Islet precursor cell (in vitro differentiated cells): ENCODE measurements at places on chromosomes 13 and 19.

DNA sequence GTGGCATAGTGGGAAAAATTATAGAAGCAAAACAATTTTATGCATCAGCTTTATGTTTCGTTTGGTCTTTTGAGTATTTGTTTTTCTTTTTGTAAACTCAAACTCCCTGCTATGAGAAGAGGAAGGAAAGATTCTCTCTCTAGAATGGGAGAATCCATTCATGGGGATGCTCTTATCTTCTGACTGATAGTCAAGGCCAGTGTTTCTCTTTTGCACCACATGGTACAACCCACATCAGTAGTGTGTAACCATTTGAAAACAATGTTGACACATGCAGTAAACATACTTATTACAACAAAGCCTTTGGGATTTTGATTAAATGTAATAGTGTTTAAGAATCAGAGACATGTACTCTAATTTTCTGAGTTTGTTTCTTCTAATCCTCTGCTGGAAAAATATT is 490.5 kb downstream of the MYO16 start:
- no peak for DNase-seq

GRCh38 chr13:49213997-49214916 is 5.9 kb upstream of the MLNR start:
- DNase-seq = no peak

DNA sequence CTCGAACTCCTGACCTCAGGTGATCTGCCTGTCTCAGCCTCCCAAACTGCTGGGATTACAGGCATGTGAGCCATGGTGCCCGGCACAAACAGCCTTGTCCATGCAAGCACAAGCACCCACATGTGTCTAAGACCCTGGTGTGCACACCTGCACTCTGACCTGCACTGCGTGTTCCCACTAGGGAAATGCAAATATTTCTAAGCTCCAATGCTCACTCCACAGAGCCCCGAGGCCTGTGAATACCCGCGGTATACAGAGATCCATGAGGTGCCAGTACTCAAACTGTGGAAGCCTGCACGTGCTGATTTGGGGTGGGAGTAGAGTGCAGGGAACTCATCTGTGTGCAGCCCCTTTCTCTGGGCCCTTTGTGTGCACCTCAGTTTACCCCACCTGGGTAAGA is 14.7 kb downstream of the GADD45B start:
- DNase-seq = no peak

- DNase-seq = no peak
These were observed 121.6 kb upstream of the KL start for GRCh38 chr13:32894589-32895001.

DNA sequence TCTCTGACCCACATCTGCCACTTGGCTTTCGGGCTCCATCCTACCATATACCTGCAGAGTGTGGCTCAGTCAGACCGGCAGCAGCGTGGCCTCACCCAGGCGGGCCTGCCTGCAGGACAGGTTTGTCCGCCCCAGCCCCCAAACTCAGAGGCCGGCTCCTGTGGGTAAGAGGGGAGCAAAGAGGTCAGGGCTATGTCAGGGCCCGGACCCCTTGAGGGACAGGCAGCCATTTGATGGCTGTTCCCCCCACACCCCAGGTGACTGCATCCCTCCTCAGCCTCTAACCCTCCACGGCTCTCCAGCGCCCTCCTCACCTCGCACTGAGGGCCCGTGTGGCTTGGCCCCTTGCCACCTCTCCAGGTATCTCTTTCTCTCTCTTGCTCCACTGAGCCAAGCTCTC is 12.3 kb upstream of the ZBTB32 start:
- DNase-seq = no peak

GRCh38 chr19:52473655-52474350 is 20.4 kb downstream of the ZNF578 start:
- no peak for DNase-seq

DNA sequence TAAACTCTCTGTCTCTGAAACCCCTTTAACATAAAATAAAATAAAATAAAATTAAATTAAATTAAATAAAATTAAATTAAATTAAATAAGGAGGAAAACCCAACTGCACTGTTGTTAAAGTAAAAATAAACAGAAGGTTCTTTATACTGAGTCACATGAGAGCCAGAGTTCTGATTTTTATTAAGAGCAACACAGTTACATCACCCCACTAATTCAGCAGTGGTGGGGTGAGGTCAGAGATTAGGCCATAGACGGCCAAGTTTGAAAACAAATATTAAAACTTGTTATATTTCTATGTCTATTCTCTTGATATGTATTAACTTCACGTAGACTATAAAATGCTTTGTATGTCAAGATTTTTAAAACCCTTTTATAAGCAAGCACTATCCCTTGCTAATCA is 59.5 kb downstream of the MYCBP2 start:
- DNase-seq = no peak

DNA sequence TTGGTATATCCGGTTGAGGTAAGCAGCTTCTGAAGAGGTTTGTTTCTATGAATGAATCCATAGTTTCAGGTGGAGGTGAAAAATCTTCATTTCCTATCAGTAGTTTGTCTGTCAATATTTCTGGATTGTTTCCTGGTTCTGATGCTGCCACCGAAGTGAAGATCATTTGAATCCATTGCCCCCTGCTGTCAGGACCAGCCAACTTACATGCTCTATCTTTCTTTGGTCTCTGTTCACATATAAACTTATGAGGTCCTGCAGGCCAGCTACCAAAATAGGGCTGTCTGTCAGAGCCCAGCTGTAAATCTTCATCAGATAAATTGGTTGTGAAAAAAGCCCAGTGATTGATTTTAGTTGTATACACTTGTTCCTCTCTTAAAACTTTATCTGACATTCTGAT is 15.2 kb upstream of the N4BP2L1 start:
- no peak for DNase-seq

DNA sequence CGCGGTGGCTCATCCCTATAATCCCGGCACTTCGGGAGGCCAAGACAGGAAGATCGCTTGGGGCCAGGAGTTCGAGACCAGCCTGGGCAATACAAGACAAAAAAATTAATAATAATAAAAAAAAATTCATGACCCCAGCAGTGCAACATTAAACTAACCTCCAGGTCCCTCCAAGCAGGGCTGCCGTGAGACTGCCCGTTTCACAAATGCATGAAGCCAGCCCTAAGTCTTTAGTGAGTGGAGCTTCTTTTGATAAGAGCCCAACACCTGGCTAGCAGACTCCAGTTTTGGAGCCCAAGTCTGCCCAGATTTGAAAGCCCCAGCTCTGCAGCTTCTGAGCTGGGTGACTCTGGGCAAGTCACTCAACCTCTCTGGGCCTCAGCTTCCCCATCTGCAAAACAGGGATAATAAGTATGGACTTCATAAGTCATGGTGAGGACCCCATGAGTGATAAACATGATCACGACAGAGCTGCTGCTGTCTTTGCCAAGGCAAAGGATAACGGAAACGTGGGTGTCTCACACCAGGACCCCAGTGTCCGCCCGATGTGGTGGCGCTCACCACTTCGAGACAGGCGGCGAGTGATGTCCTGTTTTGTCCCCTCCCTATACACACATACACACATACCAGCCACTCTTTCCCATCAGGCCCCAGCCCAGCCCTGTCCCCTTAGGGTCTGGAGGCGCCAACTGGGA is 38.4 kb upstream of the NANOS3 start:
- DNase-seq = no peak

DNA sequence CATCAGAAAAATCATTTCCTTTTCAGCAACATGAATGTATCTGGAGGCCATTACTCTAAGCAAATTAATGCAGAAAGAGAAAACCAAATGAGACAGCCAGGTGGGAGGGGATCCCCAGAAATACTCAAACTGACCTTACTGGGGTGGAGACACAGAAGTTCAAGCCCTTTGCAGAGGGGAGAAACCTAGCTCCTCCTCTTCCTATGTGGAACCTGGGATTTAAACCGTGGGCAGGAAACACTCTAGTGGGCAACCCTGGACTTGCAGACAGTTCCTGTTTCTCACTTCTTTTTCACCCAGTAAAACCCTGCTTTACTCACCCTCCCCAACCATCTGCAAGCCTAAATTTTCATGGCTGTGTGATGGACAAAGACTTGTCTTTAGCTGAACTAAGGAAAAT is 61.3 kb downstream of the SLITRK6 start:
- DNase-seq = no peak

GRCh38 chr13:110000534-110001345 is 214.4 kb upstream of the IRS2 start:
- DNase-seq = no peak

GRCh38 chr13:94996445-94996844 is 284.1 kb upstream of the SOX21 start:
- no peak for DNase-seq

DNA sequence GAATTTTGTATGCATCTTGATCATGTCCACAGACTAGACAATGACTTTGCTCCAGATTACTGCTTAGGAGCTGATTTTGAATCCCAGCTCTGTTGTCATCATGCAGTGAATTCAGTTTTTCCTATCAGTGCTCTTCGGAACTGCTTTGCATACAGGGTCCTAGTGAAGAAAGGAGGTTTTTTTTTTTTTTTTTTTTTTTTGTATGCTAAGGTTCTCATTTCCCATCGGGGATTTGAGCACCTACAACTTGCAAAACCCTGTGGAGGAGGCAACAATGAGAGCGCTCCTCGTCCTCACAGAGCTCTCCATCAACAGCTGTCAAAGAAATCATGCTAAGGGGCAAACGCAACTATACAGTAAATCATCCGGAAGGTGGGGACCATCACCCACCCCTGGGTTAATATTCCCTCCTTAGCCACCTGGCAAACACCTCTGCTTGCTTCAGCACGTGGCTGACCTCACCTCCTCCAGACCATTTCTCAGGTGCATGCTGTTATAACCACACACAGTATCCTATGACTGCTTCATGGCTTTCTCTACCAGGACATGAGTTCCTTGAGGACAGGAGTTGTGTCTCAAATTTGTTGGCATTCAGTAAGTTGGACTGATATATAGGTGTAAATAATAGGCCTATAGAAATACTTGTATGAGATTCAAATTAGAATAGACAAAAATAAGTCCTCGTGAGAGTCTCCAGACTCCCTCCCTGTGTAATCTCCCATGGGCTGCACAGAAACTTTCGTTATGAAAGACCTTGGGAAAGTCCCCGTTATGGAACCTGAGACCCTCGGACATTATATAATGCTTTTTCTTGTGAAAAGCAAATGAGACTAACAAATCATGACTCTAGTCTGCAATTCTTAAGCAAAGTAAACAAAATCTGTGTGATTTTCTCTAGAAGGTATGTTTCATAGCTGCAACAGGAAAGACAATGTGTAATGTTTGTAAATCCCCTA is 113.8 kb downstream of the KATNAL1 start:
- no peak for DNase-seq

DNA sequence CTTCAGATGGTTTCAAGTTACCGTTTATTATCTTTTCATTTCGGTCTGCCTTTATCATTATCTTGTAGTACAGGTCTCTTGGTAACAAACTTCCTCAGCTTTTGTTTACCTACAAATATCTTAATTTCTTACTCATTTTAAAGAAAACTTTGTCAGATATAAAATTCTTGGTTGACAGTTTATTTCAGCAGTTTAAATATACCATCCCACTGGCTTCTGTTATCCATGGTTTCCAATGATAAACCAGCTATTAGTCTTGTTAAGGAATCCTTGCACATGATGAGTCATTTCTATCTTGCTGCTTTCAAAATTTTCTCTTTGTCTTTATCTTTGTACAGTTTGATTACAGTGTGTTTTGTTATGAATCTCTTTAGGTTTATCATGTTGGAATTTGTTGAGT is 308.3 kb upstream of the SPRY2 start:
- no peak for DNase-seq

GRCh38 chr19:39082167-39082566 is 2.0 kb upstream of the ACP7 start:
- no peak for DNase-seq

- no peak for DNase-seq
These were observed 31.3 kb upstream of the FOXO1 start for GRCh38 chr13:40697711-40698110.

DNA sequence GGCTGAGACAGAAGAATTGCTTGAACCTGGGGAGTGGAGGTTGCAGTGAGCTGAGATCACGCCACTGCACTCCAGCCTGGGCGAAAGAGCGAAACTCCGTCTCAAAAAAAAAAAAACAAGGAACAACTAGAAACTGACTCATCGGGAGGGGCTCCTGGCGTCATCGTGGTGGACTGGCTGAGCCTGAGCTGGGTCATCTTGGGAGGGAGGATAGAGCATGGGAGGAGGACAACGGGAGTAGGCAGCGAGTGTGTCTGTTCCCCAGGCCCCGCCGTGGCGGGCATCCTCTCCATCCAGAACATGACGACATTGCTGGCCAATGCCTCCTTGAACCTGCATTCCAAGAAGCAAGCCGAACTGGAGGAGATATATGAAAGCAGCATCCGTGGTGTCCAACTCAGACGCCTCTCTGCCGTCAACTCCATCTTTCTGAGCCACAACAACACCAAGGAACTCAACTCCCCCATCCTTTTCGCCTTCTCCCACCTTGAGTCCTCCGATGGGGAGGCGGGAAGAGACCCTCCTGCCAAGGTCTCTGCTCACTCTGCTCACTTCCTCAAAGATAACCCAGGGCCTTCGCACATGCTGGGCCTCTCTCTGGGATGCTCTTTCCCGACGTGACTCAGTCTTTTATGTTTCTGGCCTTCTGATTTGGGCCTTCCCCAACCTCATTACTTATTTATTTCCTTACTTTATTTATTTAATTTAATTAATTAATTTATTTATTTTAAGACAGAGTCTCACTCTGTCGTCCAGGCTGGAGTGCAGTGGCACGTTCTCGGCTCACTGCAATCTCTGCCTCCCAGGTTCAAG is 16.6 kb downstream of the DDX39A start:
- peak; percentile 76 for DNase-seq

- no peak for DNase-seq
These were observed 5.9 kb downstream of the RAB8A start for GRCh38 chr19:16117594-16118033.

GRCh38 chr13:114143806-114144605 is 11.6 kb upstream of the RASA3 start:
- DNase-seq = peak; percentile 88

- no peak for DNase-seq
These were observed 351.4 kb downstream of the KCNRG start for GRCh38 chr13:50366488-50367174.

- no peak for DNase-seq
These were observed 91.1 kb upstream of the SOX1 start for GRCh38 chr13:111975539-111976473.

DNA sequence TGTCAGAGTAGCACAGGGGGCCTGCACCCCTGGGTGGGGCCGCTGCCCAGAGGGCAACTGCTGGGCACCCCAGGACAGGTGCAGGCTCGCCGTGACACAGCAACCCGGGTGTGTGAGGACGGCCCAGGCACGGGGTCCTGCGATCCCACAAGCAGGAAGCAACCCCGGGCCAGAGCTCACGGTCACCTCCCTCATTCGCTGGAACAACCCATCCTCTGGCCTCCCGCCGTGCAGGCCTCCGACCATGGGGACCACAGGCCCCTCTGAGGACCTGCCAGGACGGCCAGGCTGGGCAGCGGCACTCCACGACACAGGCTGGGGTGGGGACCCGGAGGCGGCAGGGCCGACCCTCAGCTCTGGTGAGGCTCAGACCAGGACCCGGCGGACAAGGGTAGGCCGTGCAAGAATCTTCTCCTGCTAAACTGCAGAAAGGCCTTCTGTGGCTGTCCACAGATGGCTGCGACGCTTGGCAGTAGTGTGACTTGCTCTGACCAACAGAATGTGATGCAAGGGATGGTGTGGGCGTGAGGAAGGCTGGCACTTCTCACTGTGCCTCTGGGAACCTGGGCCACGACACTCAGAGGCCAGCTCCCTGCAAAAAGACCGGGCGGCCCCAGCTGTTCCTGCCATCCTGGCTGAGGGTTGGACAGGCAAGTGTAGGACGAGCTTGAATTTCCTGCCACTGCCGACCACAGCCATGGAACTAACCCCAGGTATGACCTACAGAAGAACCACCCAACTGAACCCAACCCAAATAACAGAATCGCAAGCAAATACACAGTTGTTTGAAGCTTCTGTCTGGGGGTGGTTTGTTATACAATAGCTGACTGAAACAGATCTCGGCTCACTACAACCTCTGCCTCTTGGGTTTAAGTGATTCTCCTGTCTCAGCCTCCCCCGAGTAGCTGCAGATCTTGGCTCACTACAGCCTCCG is 26.5 kb downstream of the PIP5K1C start:
- DNase-seq = no peak
